IPS DF 19.7 (cell line): ENCODE measurements at places on chromosomes 7 and 10.

- DNase-seq: no peak
These were observed 248.0 kb downstream of the TNS3 start for GRCh38 chr7:47333959-47334358.

DNA sequence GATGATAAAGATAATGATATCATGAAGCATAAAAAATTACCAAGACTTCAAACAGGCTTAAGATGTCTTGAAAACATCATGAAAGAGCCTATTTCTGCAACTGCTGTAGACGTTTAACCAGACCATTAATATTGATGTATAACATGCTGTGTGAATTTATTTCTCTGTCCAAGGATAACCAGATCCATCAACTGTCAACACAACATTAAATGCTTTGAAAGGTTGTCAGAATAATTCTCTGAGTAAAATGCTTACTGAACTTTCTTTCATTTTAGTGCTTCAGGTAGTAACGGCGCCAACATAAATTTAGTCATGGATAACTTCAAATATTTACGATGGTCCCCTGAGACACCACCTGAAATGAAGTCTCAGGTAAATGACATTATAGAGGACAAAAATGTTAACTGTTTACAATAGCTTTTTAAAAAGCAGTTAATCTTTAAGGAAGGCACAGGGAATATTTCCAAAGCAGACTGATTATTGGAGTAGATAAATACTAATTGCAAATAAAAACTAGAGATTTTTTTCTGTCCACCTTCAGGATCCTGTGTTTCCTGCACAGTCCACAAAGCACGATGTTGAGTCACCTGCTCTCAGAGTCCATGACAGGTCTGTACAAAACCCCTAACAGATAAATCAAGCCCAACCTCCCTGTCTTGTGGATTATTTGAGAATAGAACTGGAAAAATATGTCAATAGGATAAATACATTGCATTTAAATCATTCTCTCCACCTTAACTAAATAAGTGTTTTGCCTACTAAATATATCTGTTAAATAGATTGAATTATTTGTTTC is 1213.2 kb downstream of the XPNPEP1 start:
- DNase-seq: no peak

DNA sequence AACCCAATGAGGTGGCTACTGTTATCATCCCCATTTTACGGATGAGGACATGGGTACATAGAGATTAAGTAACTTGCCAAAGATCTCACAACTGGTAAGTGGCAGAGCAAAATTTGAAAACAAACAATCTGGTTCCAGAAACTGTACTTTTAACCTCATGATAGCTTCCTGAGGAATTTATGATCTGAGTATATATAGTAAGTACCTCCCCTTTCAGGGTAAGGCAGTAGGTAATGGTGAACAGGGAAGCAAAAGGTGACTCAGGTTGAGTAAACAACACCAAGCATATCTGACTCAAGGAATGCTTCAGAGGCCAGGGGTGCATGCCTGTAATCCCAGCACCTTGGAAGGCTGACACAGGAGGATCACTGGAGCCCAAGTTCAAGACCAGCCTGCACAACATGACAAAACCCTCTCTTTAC is 21.1 kb downstream of the KLLN start:
- no peak for DNase-seq

- DNase-seq: no peak
These were observed 32.2 kb upstream of the PNLIPRP3 start for GRCh38 chr10:116395223-116395985.

- no peak for DNase-seq
These were observed 2.8 kb downstream of the DNAJB9 start for GRCh38 chr7:108572480-108572879.
